ENCODE measurements at places on chromosomes 3 and 15.
A peak's percentile ranks its signal among the peaks of the same experiment; 100 is the strongest.

DNA sequence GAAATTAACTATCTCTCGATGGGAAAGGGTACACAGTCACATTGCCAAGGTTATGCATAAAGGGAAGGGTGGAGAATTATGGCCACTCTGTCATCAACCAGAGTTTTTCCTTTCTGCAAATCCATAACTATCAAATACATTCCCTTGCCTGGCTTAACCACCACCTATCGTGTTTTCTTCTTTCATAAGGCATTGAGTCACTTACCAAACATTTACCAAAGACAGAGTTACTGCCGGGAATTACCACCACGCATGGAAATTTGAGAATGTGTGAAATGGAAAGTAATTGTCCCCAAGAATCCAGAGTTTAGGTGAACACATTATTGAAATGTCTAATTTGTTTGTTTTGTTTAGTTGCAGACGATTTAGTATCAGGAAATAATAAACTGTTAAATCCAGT lies 134.3 kb upstream of the LRRN1 start:
- no peak for DNase-seq

DNA sequence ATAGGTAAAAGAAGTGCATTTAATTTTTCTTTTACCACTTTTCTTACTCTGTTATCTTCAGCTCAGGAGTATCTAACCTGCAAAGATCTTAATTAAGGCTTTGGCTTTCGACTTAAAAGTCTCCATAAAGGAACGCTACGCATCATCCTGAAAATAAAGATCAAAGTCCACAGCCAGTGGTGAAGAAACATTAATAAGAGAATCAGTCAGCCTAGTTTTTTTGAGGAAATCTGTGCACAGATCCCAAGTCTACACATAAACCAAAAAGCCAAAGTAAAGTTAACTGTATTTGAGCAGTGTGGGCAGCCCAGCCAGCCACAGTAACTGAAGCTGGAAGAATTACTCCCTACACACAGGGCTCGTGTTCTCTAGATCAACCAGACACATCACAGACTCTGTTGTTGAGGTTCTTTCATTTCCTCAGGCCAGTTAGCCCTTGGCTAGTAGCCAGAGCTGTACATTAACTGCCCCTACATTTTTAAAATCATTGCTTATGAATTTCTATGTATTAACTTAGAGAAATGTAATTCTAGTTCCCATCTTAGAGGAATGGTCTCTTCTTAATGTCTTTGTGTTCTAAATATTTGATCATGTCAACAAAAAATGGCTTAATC lies 6.9 kb downstream of the LRRC2 start:
- no peak for DNase-seq

DNA sequence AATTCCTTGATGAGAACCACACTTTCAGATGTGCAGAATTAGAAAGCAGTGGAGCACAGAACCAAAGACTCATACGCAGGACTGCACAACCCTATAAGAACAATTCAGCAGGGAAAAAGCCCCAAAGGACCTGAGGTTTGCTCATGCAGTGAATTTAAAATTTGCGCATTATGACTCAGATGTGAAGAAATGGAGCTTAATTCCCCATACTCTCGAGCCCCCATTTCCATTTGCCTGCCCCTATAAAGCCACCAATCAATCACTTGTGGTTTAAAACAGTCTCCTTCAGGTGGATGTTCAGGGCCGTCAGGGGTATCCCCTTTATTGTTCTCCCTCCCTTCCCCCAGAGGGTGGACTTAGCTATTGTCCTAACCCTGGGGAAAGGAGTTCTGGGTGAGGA lies 221.2 kb downstream of the IGSF11 start:
- no peak for DNase-seq

DNA sequence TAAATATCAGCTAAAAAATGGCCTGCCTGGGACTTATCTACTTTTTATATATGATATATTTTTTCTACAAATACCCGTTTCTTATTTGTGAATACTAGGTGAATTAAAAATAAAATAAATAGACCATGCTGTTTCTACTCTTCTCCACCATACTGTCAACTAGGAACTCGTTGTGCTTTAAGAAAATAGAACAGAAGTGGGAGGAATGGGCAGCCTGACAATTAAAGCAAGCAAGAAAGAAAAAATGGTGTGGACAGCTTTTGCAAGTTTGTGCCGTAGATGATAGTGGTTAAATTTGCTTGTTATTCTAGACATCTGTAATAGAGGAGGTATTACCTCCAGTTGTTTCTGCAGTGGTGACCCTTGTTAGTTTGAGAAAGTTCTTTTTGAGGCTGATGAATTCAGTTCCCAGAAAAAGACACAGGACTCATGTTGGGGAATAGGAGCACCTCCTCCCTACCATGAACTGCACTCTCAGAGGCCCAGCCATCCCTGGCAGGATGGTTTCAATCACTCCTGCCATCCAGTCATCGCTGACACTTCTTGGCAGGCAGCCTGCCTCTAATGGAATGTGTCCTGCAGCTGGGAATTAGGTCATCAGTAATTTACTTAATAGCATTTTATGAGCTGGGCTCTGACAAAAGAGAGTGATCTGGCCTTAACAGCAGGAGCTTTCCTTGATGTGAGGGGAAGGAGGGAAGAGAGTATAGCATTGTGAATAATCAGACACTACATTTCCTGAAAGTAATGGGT lies 105.0 kb upstream of the GAP43 start:
- peak; percentile 31 for DNase-seq

GRCh38 chr3:187288131-187288854 lies 3.2 kb downstream of the MASP1 start:
- DNase-seq: no peak

DNA sequence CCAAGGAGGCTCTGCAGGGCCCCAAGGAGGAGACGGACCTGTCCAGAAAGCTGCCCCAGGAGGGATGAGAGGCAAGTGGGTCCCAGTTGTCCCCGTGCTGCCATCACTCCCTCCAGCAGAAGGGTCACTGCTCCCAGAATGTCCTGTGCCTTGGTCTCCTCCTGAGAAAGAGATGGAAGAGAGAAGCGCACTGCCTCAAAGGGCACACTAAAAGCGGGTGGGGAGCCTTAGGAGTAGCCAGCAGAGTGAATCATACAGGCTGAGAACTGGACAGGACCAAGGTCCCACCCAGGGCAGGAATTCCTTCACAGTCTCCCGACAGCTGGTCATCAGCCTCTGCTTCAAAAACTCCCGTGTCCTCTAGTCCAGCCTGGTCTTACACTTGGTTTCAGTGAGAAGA lies 4.6 kb downstream of the THPO start:
- no peak for DNase-seq

DNA sequence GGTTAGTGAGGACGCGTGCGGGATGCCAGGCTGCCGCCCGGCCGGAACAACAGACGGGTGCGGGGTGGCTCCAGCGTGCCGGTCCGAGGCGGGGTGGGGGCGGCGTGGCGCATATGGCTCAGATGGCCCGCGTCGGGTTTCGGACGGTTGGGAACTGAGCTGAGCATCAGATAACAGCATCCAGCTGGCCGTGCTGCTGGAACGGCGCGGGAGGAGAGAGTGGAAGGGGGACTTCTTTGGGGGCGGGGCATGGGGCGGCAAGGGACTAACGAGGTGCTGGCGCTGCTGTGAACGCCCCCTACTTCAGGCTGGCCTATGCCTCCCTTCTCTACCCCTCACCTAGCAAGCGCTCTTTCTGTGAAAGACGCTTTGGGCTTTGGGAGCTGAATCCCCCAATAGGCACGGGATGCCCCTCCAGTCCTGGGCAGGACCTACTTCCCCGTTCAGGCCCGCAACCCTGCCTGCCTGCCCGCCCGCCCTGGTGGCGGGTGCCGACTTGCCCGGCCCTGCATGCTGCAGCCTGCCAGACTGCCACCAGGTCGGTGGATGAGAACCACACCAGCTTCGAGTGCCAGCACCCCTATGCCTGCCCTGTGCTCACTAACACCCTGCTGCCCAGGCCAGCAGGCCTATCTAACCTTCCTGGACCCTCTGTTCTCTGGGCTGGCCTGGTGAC lies 542 bp downstream of the INKA1 start:
- DNase-seq: no peak

DNA sequence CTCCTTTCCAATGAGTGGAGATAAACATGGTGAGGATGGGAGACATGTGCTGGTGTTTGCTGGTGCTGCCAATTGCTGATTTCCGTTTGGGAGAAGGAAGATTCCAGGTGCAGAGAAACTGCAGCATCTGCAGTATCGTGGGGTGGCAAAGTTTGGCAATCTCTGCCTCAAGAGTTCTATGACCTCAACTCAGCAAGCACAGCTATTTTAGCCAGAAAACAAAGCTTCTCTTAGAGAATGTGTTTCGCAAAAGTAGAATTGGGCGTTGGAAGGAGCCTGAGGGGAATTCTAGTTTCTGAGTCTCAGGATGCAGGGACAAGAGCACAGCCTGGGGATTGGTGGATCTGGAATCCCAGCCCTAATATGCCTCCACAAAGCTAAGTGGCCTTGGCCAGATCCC lies 18.2 kb upstream of the SHC4 start:
- DNase-seq: no peak

- DNase-seq: no peak
Measured at GRCh38 chr3:23437484-23438145, 234.5 kb downstream of the UBE2E2 start.

- DNase-seq: no peak
Measured at GRCh38 chr3:180612364-180612763, 10.4 kb downstream of the TTC14 start.

DNA sequence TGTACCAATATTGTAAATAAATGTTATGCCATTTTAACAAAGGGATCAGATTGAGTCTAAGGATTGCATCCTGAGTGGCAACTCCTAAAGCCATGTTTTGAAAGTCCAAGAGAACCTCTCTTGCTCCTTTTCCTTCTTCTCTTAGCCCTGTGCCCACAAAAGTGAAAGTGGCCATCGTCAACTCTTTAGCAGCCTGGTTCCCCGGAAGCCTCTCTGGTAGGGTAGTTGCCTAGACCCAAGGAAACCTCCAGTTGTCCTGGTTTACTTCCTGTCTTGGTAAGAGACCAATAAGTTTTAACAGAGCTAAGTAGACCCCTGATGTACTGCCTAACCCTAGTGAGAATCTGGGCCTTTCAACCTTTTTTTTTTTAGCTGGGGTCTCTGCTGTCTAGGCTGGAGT lies 10.2 kb upstream of the ITPKA start:
- DNase-seq: no peak

DNA sequence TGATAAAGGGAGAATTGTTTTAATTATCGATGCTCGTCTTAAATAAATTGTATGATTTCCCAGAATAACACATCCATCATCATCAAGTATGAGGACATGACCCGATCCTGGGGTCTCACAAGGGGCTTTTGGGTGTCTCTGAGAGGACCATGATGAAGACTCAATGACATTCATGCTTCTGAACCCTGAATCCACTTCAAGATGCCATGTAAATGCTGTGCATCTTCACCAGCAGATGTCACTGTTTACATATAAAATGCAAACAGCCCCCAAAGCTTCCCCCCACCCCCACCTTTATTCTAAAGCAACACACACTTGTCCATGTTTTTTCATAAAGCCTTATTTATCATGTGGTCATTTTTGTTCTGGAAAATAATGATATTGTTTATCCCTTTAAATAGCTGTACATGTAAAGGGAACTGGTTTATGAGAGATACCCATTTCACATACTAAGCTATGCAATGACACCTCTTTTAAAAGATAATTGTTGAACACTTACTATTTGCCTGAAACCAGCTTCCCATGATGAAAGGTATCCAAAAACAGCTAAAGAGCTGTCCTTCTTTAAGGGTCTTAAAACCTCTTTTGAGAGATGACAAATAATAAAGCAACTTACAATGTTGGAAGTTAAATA lies 69.7 kb upstream of the UBE3A start:
- DNase-seq: no peak

DNA sequence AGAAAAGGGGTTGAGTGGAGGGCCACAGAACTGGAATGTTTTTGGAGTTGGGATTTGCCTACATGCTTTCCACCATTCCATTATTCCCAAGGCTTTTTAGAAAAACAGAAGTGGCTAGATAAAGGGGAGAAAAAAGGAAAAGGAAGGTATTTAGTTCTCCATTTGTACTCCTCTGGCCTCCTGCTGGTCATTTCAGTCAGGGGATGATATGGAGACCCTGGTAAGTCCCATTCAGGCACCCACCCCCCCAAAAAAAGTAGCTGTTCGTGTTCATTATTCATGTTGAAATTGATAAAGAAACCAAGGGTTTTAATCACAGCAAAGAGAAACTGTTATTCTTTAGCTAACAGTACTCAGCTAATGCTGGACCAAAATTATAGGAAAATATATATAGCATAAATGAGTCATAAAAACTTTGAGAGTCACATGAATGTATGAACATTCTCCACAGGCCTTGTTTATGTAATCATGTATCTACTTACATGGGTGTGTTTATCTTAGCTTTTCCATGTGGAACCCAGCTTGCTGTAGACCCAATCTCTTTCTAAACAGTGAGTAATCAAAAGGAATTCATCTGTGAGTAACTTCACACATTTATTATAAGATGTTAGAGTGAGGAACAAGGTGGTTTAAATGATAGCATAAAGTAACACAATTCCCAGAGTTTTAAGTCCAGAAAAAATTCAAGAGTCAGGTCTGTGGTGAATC lies 167.2 kb downstream of the KCNMB2 start:
- DNase-seq: no peak

- no peak for DNase-seq
Measured at GRCh38 chr3:72332036-72332435, 516.2 kb downstream of the SHQ1 start.

GRCh38 chr3:135172191-135172869 lies 377.3 kb downstream of the EPHB1 start:
- DNase-seq: no peak

GRCh38 chr15:68494573-68495110 lies 62.7 kb upstream of the ITGA11 start:
- no peak for DNase-seq

- DNase-seq: no peak
Measured at GRCh38 chr15:96270581-96271172, 59.8 kb upstream of the NR2F2 start.

DNA sequence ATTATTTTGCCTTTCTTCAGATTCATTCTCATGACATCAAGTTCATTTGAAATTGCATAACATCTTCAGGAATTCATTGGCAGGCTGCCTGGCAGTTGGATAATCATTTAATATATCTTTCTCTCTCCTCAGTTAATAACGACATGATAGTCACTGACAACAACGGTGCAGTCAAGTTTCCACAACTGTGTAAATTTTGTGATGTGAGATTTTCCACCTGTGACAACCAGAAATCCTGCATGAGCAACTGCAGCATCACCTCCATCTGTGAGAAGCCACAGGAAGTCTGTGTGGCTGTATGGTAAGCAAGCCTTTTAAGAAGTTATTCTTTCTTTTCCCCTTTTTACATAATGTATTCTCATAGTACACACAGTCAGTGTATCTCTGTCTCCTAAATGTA lies 38.2 kb downstream of the TGFBR2 start:
- no peak for DNase-seq

Measured in right renal cortex interstitium (tissue), 3 donors.